ENCODE measurements at places on chromosomes 16 and 17.
A peak's percentile ranks its signal among the peaks of the same experiment; 100 is the strongest.

DNA sequence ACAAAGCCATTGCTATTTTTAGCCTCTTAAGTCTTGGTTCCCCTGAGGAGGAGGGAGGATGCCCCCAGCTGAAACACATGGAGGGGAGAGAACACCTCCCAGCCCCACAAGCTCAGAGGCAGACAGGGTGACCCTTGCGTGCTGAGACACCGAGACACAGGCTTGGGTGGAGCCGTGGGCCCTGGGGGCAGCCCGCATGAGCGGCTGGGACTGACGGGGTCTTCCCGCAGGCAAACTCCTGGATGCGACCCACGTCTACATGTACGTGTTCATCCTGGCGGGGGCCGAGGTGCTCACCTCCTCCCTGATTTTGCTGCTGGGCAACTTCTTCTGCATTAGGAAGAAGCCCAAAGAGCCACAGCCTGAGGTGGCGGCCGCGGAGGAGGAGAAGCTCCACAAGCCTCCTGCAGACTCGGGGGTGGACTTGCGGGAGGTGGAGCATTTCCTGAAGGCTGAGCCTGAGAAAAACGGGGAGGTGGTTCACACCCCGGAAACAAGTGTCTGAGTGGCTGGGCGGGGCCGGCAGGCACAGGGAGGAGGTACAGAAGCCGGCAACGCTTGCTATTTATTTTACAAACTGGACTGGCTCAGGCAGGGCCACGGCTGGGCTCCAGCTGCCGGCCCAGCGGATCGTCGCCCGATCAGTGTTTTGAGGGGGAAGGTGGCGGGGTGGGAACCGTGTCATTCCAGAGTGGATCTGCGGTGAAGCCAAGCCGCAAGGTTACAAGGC lies 9.8 kb downstream of the SLC16A3 start:
- DNase-seq: peak; percentile 41

GRCh38 chr17:37829592-37830123 lies 84.8 kb upstream of the HNF1B start:
- no peak for DNase-seq

- no peak for DNase-seq
These were observed 95.2 kb upstream of the AXIN2 start for GRCh38 chr17:65656390-65657250.

- DNase-seq: no peak
These were observed 1.3 kb downstream of the LHX1 start for GRCh38 chr17:36938566-36939051.

DNA sequence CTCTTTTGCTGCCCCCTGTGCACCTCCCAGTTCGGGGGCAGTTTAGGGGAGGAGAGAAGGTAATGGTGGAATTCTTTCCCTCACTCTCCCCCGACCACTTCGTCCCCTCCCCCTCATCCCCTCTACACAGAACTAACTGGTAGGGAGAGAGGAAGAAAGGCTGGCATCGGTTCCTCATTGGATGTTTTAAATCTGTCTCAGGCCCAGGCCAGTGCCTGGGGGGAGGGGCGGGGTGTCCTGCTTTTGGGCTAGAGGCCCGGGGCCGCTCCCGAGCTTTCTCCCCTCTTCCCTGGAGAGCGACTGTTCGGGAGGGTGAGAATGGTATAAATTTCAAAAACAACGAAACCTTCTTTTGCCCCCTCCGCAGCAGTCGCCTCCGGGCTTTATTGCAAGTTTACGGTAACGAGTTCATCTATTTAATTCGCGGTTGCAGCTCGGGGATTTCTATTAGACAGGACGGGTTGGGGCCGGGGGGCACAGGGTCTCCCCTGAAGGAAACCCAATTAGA lies at the start of gene PRAC2:
Gene PRAC2, plus strand, starts transcription at position 271 of the 508 bp plus-strand sequence. CDS start 1,226 bp downstream, outside the sequence.
- DNase-seq: no peak

DNA sequence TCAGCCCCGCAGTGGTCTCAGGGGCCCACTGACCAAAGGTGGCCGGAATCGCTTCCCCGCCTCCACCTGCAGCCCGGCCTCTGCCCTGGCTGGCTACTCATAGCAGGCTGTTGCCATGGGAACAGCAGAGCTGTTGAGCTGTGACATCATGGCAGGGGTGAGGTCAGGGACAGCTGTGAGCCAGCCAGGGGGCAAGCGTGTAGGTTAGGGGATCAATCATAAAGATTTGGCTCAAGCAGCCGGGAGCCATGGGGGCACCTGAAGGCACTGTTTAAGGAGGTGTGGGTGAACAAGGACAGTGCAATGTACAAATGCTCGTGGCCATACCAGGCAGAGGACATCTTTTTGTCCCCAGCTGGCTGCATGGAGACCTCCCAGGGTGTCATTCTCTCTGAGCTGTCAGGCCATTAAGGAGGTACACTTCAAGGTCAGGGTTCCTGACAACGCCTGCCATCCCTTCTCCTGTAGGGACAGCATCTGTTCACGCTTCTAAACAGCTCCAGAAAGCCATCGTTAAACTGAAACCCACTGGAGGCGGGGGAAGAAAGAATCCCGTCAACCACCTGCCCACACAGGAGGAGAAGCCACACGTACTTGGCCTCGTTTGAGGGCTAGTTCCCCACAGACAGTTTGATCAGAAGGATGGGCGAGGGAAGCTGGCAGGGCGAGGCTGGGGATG lies at the start of gene CEP295NL:
Gene CEP295NL, minus strand, starts transcription at position 101 of the 679 bp plus-strand sequence. CDS start 1,373 bp downstream, outside the sequence.
- no peak for DNase-seq

DNA sequence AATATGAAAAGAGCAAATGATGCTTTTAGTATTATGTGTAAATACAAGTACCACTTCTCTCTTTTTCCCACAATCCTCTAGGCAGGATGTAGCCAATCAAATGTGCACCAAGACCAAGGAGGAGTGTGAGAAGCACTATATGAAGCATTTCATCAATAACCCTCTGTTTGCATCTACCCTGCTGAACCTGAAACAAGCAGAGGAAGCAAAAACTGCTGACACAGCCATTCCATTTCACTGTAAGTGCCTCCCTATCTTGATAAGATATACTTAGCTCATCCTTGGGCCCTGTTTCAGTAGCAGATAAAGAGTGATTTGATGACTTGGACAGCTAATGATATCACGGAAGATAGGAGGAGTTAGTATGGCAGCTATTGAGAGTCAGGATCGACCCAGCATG lies 33.7 kb downstream of the TADA2A start:
- DNase-seq: no peak

DNA sequence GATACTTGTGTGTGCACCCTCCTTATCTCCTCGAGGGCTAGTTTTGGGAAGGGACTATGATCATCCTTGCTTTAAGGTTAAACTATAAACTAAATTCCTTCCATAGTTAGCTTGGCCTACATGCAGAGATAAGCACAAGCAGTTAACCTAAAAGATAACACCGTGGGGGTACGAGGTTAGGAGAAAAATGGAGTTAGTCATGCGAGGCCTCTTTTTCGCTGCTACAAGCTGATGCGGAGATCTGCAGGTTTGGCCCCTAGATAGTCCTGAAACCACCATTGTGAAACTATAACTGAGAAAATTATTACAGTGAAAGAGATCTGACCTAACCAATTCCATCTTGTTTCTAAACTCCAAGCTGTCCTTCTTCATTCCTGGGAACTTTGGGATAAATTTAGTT lies 113.7 kb upstream of the ZKSCAN2 start:
- no peak for DNase-seq

GRCh38 chr16:35908942-35909341 lies 2449.5 kb downstream of the TP53TG3F start:
- DNase-seq: no peak

DNA sequence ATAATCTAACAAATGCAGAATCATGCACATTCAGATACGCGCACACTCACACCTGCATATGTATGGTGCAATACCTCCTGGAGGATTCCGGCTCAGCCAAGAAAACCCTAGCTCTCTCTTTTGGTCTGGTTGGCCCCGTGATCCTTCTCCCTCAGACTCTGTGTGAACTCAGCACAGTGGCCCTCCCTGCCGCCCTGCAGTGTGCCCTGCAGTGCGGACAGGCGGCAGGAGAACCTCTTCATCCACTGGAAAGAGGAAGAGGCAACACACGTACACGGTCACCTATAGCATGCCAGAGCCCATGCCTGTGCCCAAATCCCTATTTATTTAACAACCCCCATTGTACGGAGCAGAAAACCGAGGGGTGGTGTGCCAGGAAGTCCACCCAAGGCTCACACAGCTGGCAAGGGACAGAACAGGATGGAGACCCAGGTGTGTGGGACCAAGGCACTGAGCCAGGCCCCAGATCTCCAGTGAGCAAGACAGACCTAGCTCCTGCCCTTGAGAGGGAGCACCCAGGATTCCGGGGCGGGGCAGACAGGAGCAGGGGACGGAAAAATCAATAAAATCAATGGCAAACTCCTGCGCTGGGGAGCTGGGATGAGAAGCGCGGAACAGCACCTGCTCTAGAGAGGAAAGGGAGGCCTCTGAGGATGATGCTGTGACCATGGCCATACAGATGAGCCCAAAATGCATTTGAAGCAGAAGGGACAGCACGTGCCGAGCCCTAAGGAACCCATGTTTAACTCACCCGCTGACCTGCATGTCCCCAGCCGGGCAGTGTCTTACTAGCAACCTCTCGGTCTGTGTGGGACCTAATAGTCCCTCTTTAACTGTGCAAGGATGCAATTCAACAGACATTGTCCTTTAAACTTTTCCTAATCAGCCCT lies 54.7 kb upstream of the CIBAR2 start:
- no peak for DNase-seq

GRCh38 chr16:67210069-67210937 lies 11.4 kb downstream of the ELMO3 start:
- no peak for DNase-seq

GRCh38 chr16:79794941-79795340 lies 194.4 kb upstream of the MAF start:
- no peak for DNase-seq

DNA sequence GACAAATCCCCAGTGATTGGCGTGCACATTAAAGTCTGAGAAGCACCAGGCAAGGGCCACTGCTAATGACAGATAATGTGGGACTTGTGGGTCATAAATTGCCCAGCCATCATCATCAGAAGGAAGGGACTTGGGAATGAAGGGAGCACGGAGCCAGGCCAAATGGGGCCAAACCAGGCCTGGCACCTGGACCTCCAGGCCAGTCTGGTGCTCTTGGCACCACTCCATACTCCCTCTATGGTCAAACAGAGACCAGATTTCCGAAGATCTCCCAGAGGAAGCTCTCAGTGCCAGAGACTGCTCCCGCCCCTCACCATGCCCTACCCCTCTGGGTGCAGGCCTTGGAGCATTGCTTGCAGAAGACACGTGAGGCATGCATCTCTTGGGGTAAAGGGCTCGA lies 142.2 kb downstream of the CCDC182 start:
- no peak for DNase-seq

- DNase-seq: no peak
These were observed 34.1 kb upstream of the ANKFN1 start for GRCh38 chr17:56119191-56119590.

- no peak for DNase-seq
These were observed 304.2 kb upstream of the TNRC6C start for GRCh38 chr17:77654296-77654695.

DNA sequence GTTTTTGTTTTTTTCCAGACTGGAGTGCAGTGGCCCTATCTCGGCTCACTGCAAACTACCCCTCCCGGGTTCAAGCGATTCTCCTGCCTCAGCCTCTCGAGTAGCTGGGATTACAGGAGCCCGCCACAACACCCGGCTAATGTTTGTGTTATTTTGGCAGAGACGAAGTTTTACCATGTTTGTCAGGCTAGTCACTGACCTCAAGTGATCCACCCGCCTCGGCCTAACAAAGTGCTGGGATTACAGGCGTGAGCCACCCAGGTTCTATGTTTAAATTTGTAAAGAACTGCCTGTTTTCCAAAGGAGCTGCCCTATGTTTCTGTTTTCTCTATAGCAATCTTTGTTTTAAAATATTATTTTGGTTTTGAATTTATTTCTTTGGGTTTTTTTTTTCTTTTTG lies 13.8 kb upstream of the C16orf87 start:
- DNase-seq: no peak

DNA sequence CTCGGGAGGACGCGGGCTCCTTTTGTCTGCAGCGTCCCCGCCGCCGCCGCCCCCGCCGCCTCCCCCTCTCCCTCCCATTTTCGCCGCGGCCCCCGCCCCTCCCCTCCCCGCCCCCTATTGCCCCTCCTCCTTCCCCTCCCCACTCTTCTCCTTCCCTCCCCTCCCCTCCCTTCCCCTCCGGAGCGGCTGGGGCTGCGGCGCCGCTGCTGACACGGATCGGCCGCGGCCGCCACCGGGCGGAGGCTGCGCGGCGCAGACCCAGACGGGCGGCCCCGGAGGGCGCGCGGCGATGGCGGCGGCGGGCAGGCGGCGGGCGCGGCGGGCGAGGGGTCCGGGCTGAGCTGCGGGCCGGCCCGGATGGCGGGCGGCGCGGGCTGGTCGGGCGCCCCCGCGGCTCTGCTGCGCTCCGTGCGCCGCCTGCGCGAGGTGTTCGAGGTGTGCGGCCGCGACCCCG lies at the start of gene RAB11FIP4:
Gene RAB11FIP4, plus strand, starts transcription at position 180 of the 454 bp plus-strand sequence. Its CDS starts 178 bp downstream, at position 358.
- DNase-seq: no peak

- no peak for DNase-seq
These were observed 396.8 kb downstream of the SEC14L1 start for GRCh38 chr17:77537566-77537965.

- no peak for DNase-seq
These were observed 94.0 kb upstream of the WSB1 start for GRCh38 chr17:27199948-27200347.

DNA sequence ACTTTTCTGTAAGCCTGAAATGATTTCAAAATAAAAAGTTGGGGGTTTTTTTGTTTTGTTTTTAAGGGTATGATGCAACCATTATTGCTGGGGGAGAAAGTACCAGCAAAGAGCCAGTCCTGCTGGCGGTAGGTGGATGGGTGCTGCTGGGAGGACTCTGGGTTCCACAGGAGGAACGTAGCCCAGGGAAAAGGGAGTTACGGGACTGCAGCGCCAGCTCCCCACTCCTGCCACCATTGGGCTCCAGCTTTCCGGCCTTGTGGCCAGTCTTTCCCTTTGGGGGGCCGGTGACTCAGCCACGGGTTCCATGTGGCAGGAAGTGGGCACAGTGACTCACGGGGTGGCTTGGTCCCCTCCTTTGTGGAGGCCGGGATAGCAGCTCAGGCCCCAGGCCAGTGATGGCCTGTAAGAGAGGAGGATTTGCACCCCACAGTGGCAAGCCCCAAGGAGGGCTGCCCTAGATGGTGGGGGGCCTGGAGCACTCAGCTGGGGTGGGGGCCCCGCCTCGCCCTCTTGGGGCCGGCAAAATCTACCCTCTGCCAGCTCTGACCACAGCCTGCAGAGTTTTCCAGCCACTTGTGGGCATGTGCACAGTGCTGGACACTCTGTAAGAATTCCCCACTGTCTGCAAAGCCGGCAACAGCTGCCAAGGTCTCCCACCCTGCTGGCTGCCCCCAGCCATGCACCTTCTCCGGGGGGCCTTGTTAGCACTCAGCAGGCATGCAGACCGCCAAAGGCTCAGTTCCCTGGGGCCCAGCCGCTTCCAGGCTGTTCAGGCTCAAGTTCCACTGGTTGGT lies 30.4 kb downstream of the SOCS3 start:
- DNase-seq: no peak

- no peak for DNase-seq
These were observed 131.8 kb downstream of the UTP18 start for GRCh38 chr17:51391982-51392654.

Measured in stimulated activated CD8-positive, alpha-beta memory T cell treated with anti-CD3 and anti-CD28 coated beads, Interleukin-4, amount 100 ng/mL, for 1 hour (primary cell).